ENCODE measurements at places on chromosomes 3 and 15.

- DNase-seq = no peak
These were observed 2.9 kb upstream of the HGD start for GRCh38 chr3:120684896-120685295.

DNA sequence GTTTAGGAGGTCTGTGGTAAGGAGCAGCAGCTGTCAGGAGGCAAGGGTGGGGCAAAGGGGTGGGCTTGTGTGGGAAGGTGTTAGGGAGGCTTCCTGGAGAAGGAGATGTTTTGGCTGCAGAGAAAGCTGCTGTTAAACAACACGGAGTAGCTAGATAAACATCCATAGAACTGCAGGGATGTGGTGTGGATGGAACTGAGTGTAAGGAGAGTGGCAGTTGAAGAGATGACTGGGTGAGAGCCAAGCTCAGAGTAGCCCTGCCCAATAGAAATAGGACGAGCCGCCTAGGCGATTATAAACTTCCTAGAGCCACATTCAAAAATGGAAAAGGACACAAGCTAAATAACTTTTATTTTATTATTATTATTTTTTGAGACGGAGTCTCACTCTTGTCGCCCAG, 19.9 kb downstream of the RPLP1 start:
- DNase-seq = no peak

DNA sequence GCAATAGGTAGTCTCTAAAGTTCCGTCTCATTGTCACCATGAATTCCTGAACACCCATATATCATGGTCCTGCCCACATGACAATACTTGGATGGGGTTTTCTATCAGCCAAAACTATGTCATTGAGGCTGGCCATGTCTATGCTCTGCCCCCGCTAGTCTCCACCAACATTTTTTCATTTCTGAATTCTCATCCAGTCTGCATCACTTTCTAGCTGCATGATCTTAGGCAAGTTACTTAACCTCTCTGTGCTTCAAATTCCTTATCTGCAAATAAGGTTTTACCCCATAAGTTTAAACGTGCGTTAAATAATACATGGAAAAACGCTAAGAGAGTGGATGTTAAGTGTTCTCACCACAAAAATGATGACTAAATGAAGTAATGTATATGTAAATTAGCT, 14.1 kb downstream of the HERC1 start:
- no peak for DNase-seq

DNA sequence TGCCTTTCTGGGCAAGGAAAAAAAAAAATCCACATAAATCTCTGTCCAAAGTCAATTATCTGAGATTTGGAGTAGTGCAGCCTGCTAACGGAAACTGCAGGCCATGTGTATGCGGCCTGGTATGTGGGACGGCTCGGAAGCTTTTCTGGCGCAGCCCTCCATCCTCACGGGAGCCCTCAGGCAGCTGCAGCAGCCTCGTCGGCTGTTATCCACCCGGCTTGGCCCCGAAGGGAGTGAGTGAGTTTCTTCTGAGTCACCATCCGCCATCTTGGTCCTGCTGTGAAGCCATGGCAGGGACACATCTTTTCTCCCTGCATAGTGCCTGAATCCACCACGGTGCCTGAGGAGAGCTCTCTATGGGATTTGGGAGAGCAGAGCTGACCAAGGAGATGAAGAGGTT, 62.8 kb downstream of the POLR2M start:
- DNase-seq = no peak

DNA sequence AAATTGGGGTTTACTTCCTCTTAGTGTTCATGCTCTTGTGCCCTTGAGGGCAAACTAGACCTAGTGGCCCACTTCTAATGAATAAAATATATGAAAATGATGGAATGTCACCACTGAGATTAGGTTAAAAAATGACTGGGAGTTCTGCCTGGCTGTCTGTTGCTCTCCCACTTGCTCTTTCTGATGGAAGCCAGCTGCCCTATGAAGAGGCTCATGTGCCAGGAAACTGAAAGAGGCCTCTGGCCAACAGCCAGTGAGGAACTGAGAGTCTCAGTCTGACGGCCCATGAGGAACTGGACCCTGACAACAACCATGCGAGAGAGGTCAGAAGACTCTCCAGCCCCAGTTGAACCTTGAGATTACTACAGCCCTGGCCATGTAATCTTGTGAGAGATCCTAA, 107.1 kb upstream of the FHIT start:
- no peak for DNase-seq

DNA sequence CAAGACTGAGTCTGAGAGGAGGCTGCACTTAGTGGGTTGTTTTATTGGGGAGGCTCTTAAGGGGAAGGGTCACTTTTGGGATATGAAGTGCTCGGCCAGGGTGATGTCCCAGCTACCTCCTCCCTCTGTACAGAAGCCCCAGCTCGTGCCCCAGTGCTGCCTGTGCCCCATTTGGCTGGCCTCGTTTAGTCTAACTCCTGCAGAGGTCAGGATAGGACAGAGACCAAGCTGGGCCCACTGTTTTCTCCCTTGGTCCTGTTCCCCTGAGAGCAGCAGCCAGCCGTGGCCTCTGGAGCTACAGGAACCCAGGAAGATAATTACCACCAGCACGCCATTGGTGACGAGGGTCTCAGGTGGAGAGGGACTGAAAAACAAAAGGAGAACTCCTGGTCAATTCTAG, 18.5 kb downstream of the PLA2G4E start:
- no peak for DNase-seq

Data from T-helper 9 cell (primary cell).